ENCODE measurements at places on chromosomes 13 and 19.

- DNase-seq = no peak
These were observed 214.8 kb downstream of the NDFIP2 start for GRCh38 chr13:79695754-79696153.

GRCh38 chr19:19624032-19624570 lies 3.9 kb downstream of the LPAR2 start:
- DNase-seq = no peak

DNA sequence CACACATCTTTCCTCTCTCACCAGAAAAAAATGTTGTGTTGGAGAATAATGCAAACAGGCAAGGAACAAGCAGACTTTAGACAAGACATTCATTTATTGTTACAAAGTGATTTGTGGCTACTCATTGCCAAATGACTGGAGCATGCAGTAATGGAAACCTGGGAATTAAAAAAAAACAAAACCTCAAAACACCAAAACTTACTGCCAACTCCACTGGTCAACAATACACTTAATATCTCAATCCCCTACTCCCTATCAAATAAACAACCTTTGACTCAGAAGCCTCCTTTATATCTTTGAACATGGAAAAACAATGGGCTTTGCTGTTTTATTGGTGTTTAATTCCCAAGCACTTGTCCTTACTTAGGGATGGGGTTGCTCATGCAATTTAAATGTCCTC lies 112.8 kb downstream of the POSTN start:
- no peak for DNase-seq

- no peak for DNase-seq
These were observed 26.4 kb upstream of the TPT1 start for GRCh38 chr13:45367358-45367757.

DNA sequence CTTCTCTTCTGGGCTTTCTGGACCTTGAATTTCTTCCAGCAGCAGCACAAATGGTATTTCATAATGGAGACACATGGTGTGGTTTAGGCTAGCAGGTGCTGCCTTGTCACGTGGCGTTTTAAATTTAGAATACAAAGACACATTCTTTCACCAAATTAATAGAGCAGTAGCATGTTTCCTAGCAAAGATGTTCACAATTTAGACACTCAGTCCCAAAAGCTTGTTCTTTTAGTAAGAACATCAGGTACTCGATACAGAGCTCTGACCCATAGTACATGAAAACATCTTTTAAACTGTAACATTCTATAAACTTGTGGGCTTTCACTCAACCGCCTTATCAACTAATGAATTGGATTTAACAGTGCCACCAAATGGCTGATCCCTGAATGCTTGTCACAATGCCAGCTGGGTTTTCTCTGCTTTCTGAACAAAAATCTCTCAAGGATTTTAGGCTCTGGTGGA lies 290.1 kb downstream of the DCLK1 start:
- DNase-seq = no peak

DNA sequence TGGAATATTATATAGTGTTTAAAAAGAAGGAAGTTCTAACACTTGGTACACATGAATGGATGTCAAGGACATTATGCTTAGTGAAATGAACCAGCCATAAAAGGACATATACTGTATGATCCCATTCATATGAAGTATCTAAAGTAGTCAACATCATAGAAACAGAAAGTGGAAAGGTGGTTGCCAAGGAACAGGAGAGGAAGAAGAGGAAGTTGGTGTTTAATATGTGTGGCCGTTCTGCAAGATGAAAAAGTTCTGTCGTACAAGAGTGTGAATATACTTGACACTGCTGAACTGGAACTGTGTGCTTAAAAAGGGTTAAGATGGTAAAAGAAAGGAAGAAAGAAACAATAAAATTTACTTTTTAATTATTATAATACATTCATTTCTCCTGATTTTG lies 33.1 kb upstream of the C1QTNF9 start:
- no peak for DNase-seq

GRCh38 chr19:16536130-16536529 lies 6.1 kb downstream of the CHERP start:
- DNase-seq = no peak

GRCh38 chr13:50645092-50645491 lies 198.4 kb downstream of the DLEU7 start:
- no peak for DNase-seq
